CD8-positive, alpha-beta memory T cell (primary cell): ENCODE measurements at places on chromosomes 2 and 18. TPM values are rescaled to one million over a fixed set of nuclear protein-coding genes. Genes with fewer than 3 reads are reported as not detected.

Gene POTEI
- not detected for total RNA-seq

Gene CNGA3
- not detected for total RNA-seq

Gene NEUROD1
- total RNA-seq, result not detected

DNA sequence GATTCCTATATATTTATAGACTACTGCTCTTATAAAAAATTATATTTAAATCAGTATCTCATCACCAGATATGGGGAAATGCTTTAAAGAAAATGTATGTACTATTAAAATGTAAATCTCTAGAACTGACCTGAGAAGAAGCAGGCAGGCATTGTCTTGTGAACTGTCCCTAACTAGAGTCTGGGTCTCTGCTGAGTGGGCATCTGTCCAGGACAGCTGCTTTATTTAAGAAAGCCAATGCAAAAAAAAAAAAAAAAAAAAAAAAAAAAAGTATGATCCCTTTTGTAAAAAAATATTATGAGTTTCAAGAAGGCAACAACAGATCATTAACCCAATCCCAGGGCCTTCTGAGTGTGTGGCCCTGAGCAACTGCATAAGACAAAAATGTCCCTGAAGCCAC, 66.0 kb downstream of the PAX3 start:
- no peak for DNase-seq

DNA sequence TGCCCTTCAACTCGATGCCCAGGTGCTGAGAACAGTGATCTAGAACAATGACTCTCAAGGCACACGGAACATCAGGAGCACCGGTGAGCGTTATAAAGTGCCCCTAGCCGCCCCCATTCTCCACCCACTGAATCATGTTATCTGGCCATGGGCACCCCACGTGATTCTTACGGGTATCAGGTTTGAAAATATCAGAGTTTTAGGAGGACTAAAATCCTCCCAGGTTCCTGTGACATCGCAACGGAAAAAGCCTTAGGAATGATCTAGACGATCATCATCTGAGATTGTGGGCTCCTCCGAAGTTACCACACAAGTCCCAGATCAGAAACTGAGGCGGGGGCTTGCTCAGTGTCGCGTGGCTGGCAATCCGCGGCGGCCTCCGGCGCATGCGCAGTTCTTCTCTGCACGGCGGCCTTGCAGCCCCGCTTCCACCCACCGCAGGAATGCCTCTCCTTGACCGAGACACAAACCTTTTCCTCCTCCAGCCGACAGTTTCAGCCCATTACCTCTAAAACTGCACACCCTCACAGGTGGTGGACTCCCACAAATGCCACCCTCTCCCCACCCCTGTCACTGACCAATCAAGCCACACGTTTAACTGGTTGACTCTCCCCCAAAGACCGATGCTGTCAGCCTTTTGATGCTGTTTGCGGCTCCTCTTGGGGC, 5.8 kb upstream of the MRPL33 start:
- peak; percentile 36 for DNase-seq

DNA sequence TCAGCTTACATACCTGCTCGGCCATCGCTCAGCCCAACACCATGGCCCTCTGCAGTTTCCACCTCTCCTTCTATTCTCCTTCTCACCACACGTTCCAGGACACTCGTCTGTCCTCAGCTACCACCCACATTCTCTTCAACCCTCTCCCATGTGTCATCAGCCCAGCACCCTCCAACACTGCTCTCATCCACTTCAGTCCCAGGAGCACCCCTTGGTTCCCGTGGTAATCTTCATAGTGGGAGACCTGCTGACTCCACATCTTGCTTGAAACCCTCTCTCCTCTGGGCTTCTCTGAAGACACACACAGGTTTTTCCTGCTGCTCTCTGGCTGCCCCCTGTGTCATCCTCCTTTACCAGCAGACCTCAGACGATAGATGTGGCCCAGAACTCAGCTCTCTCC, 228.7 kb downstream of the GBX2 start:
- no peak for DNase-seq

GRCh38 chr18:79635427-79635726, 44.2 kb upstream of the CTDP1 start:
- DNase-seq, result no peak

DNA sequence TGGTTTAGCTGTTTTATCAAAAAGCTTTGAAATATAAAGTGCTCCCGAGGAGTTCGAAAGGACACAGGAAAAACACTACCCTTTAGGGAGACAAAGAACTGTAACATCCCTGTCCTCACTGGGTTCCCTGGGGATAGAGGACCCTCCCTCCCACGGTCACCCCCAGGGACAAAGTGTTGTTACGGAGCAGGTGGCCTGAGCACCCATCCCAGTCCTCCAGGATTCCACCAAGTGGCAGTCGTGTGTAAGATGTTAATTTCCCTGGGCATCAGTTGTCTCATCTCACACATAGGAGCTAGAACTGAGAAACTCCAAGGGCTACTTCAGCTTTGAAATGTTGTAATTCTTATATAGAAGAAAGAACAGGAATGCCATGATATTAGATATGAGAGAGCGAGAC, 137.7 kb downstream of the ALK start:
- DNase-seq, result no peak

- DNase-seq, result no peak
These were observed 64.4 kb upstream of the REV1 start for GRCh38 chr2:99554238-99554637.

GRCh38 chr2:203849010-203849409, 18.6 kb upstream of the CTLA4 start:
- no peak for DNase-seq

DNA sequence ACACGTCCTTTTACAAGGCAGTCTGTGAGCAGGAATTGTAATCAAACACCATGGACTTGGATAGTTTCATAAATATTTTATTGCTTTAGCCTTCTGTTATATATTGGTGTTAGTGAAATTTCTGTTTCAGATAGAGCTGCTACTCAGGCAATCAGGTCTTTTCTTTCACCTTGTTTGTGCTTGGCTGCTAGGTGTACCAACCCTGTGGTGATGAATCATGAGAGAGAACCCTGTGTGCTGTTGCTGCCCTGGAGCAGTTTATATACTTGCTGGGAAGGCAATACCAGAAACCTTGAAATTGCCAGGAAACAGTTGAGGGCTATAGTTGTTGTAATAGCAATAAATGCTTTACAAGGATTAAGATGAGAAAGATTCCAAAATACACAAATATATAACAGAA, 84.5 kb downstream of the FSHR start:
- DNase-seq, result no peak

DNA sequence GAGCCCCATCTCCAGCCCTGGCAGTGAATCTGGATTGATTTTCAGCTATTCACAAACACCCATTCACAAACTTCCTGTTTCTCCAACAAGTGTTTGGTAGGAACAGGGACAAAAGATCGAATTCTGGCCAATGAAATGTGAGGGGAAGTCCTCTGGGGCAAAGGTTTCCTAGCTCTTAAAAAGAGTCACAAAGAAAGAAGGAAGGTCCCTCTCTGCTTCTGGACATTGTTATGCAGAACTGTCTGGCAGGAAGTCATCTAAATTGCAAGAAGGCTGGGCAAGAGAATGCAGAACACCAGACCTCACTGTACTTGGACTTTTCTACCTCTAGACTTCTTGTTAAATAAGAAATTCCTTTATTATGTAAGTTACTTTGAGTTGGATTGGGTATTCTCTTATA, 137.3 kb downstream of the CCDC148 start:
- DNase-seq, result no peak

- DNase-seq, result no peak
These were observed 67.8 kb upstream of the EPAS1 start for GRCh38 chr2:46229134-46230063.
